ENCODE measurements at places on chromosomes 3 and 15. TPM values are rescaled to one million over a fixed set of nuclear protein-coding genes. Genes with fewer than 3 reads are reported as not detected.
A peak's percentile ranks its signal among the peaks of the same experiment; 100 is the strongest.

- no peak overlapping the region for H3K27ac ChIP-seq
- no peaks in the 10 kb centered on the region for H3K27me3 ChIP-seq
- H3K36me3 ChIP-seq, result no peaks in the 10 kb centered on the region
- DNase-seq, result no peak
- no peaks in the 10 kb centered on the region for H3K4me1 ChIP-seq
Measured at GRCh38 chr3:166451997-166452396, 614.8 kb upstream of the BCHE start.

GRCh38 chr3:44842376-44842775 lies 19.3 kb upstream of the TMEM42 start:
- DNase-seq, result no peak
- H3K4me3 ChIP-seq, result no peak overlapping the region
- no peak overlapping the region for H3K27ac ChIP-seq

DNA sequence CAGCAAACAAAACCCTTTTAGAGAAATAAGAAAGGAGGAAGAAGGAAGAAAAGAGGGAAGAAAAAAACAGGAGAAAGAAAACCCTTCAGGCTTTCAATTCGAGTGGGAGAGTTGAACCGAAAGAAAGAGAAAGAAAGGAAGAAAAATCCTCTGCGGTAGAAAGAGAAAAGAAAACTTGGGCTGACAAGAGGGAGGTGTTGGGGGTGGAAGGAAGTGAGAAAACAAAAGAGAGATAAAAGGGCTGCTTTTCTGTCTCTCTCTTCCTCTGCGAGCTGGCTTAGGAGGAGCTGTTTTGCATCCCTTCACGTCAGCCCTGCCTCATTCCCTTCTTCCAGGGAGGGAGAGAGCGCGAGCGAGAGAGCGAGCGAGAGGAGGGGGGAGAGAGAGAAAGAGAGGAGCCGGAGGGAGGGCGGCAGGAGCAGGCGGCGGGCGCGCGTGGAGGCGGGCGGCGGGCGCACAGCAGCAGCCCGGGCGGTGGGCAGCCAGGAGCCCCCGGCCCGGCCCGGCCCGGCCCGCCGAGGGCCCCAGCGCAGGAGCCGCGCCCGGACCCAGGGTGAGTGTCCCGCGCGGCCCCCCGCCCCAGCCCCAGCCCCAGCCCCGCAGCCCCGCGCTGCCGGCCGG lies at the start of gene ZNF710:
TSS of gene ZNF710 (plus strand) at position 263 of the 621 bp plus-strand sequence. CDS start 65,814 bp downstream, outside the sequence.
- no peaks in the 10 kb centered on the region for H3K27me3 ChIP-seq
- H3K27ac ChIP-seq, result peak within 1 kb of the TSS; percentile 94
- H3K4me3 ChIP-seq, result peak within 1 kb of the TSS; percentile 72
- peak; percentile 83 for DNase-seq
- no peaks in the 10 kb centered on the region for H3K4me1 ChIP-seq

GRCh38 chr15:68204776-68205557 lies at the start of gene CALML4:
Gene CALML4, minus strand, starts transcription at chr15:68205332. Its CDS starts 85 bp downstream, at chr15:68205247.
- H3K4me1 ChIP-seq, result peaks cover 39% of the 10 kb centered on the region
- peak within 1 kb of the TSS; percentile 34 for H3K4me3 ChIP-seq
- DNase-seq, result peak; percentile 86
- no peaks in the 10 kb centered on the region for H3K27me3 ChIP-seq
- no peaks in the 10 kb centered on the region for H3K36me3 ChIP-seq
- peak within 1 kb of the TSS; percentile 45 for H3K27ac ChIP-seq

Gene ACAN
- polyA plus RNA-seq, result 0.17 TPM

GRCh38 chr3:188497021-188497420 lies 343.1 kb downstream of the LPP start:
- H3K36me3 ChIP-seq, result no peaks in the 10 kb centered on the region
- no peak overlapping the region for H3K27ac ChIP-seq
- no peak overlapping the region for H3K4me3 ChIP-seq
- H3K27me3 ChIP-seq, result no peaks in the 10 kb centered on the region
- H3K4me1 ChIP-seq, result no peaks in the 10 kb centered on the region

GRCh38 chr3:161014843-161015749 lies 90.1 kb downstream of the B3GALNT1 start:
- no peaks in the 10 kb centered on the region for H3K27me3 ChIP-seq
- H3K27ac ChIP-seq, result peak overlapping the region; percentile 18
- no peaks in the 10 kb centered on the region for H3K4me1 ChIP-seq
- H3K36me3 ChIP-seq, result no peaks in the 10 kb centered on the region

DNA sequence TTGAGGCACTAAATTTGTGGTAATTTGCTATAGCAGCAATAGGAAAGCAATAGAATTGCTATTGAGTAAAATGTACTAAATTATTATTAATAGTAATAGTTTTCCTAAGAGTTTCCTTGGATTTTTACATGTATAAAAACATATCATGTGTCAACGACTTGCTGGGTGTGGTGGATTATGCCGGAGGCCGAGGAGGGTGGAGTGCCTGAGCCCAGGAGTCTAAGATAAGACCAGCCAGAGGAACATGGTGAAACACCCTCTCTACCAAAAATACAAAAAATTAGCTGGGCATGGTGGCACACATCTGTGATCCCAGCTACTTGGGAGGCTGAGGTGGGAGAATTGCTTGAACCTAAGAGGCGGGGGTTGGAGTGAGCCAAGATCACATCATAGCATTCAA lies 749.9 kb downstream of the TBL1XR1 start:
- H3K27me3 ChIP-seq, result no peaks in the 10 kb centered on the region
- no peak overlapping the region for H3K27ac ChIP-seq
- H3K4me3 ChIP-seq, result no peak overlapping the region
- no peaks in the 10 kb centered on the region for H3K4me1 ChIP-seq
- H3K36me3 ChIP-seq, result no peaks in the 10 kb centered on the region
- DNase-seq, result no peak

DNA sequence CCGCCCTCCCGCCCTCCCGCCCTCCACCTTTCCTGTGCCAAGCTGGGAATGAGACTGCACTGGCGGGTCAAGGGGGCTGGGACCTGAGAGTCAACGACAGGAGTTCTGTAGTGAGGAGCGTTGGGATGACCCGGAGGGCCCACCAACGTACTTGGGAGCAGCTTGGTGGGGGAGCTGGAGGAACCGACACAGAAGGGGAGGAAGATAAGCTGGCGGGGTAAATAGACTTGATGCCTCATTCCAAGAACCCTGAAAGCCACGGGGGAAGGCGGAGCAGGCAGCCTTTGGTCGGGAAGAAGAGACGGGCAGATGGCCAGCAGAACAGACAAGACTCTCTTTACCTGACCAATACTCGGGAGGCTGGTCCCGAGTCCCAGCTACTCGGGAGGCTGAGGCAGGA lies 277 bp downstream of the FMN1 start:
- no peaks in the 10 kb centered on the region for H3K36me3 ChIP-seq
- peak; percentile 61 for DNase-seq
- no peaks in the 10 kb centered on the region for H3K27me3 ChIP-seq
- H3K4me1 ChIP-seq, result peaks cover 5% of the 10 kb centered on the region

- H3K27me3 ChIP-seq, result no peaks in the 10 kb centered on the region
- no peak overlapping the region for H3K4me3 ChIP-seq
- no peaks in the 10 kb centered on the region for H3K4me1 ChIP-seq
- DNase-seq, result no peak
- H3K36me3 ChIP-seq, result peaks cover 63% of the 10 kb centered on the region
Measured at GRCh38 chr3:52233108-52233591, 5.8 kb downstream of the TWF2 start.

Gene SCN5A
- polyA plus RNA-seq, result under 0.01 TPM

Gene UBA5
- polyA plus RNA-seq, result 20.8 TPM

GRCh38 chr15:22815766-22816165 lies 22.7 kb upstream of the NIPA2 start:
- no peak for DNase-seq
- peaks cover 26% of the 10 kb centered on the region for H3K36me3 ChIP-seq
- H3K4me3 ChIP-seq, result no peak overlapping the region
- no peaks in the 10 kb centered on the region for H3K4me1 ChIP-seq

Gene PRR23A
- polyA plus RNA-seq, result not detected

Gene SCAP
- 81.0 TPM for polyA plus RNA-seq

DNA sequence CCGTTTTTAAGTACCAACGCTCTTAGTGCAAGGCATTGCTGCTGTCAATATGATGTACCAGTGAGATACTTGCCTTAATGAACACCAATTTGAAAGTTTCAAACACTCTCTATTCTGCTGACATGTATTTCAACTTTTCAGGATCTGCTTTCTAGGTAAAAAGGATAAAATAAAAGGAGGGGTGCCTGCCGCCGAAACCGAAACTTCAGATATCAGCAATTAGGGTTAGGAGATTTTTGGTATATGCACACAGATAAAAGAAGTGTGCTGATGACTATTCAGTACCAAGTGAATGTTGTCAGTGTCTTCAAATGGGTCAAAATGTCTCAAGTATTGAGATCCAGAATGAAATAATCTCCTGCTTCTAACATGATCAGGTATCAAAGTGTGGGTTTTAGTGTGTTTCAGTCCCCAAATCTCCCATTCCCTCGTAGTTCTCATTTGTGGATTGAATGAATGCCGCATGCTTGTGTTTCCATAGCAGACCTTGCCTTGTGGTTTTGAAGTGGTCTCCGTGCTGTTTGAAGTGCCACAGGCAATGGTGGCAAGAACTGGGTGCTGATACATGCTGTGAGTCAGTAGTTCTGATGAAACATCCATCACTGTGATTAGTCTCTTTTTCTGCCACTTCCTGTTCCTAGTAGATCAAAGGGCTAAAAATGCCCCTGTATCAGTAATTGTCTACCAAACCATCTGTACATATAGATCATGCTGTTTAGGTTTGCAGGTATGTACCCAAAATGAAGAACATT lies 22.5 kb downstream of the CHST14 start:
- H3K27me3 ChIP-seq, result no peaks in the 10 kb centered on the region
- no peak for DNase-seq
- H3K4me1 ChIP-seq, result no peaks in the 10 kb centered on the region
- no peaks in the 10 kb centered on the region for H3K36me3 ChIP-seq
- H3K4me3 ChIP-seq, result no peak overlapping the region
- no peak overlapping the region for H3K27ac ChIP-seq

GRCh38 chr3:21621181-21621651 lies 129.8 kb downstream of the ZNF385D start:
- H3K4me1 ChIP-seq, result no peaks in the 10 kb centered on the region
- H3K36me3 ChIP-seq, result no peaks in the 10 kb centered on the region
- H3K27ac ChIP-seq, result no peak overlapping the region
- DNase-seq, result no peak
- H3K27me3 ChIP-seq, result no peaks in the 10 kb centered on the region

- DNase-seq, result no peak
- H3K27me3 ChIP-seq, result no peaks in the 10 kb centered on the region
- no peak overlapping the region for H3K4me3 ChIP-seq
- no peaks in the 10 kb centered on the region for H3K36me3 ChIP-seq
Measured at GRCh38 chr15:100383302-100384107, 41.7 kb upstream of the ADAMTS17 start.

- no peaks in the 10 kb centered on the region for H3K27me3 ChIP-seq
- H3K27ac ChIP-seq, result no peak overlapping the region
- H3K36me3 ChIP-seq, result no peaks in the 10 kb centered on the region
- no peak for DNase-seq
Measured at GRCh38 chr15:26066896-26067295, 203.8 kb upstream of the ATP10A start.

Gene ACOX2
- 6.9 TPM for polyA plus RNA-seq

- DNase-seq, result peak; percentile 74
- no peaks in the 10 kb centered on the region for H3K36me3 ChIP-seq
- H3K4me3 ChIP-seq, result no peak overlapping the region
- no peaks in the 10 kb centered on the region for H3K27me3 ChIP-seq
- H3K4me1 ChIP-seq, result no peaks in the 10 kb centered on the region
Measured at GRCh38 chr3:69410301-69410700, 24.4 kb upstream of the FRMD4B start.

Data from sigmoid colon (tissue), 7 donors.